ENCODE measurements at places on chromosomes 2 and 18. TPM values are rescaled to one million over a fixed set of nuclear protein-coding genes. Genes with fewer than 3 reads are reported as not detected.

GRCh38 chr2:102251042-102251848, 60.1 kb upstream of the IL1RL1 start:
- H3K27ac ChIP-seq = peak overlapping the region; percentile 60
- DNase-seq = peak; percentile 50
- no peaks in the 10 kb centered on the region for H3K27me3 ChIP-seq
- no peaks in the 10 kb centered on the region for H3K36me3 ChIP-seq
- H3K4me1 ChIP-seq = peaks cover 4% of the 10 kb centered on the region

- no peaks in the 10 kb centered on the region for H3K27me3 ChIP-seq
- no peak for DNase-seq
- no peak overlapping the region for H3K27ac ChIP-seq
- no peaks in the 10 kb centered on the region for H3K36me3 ChIP-seq
These were observed 36.0 kb downstream of the DDX18 start for GRCh38 chr2:117850461-117850860.

DNA sequence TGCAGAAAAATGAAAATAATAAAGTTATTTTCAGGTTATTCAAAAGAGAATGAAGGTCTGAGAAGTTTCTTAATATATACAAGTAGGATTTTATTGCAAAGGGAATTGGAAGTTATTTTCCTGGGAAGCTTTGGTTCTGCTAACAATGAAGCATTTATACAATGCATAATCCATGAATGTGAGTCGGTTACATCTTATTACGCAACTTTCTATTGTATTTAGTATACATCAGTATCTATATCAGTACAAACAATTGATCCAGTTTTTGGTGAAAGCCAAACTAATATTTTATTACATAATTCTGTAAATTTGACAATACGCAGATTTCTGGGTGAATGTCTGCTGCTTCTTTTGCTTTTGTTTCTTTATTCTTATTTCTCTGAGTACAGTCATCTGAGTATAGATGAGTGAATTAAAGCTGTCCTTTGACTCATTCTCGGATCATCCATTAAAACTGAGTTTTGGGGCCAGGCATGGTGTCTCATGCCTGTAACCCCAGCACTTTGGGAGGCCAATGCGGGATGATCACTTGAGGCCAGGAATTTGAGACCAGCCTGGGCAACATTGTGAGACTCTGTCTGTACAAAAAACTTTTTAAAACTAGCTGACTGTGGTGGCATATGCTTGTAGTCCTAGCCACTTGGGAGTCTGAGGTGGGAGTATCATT, 108.5 kb downstream of the SOCS6 start:
- no peak overlapping the region for H3K27ac ChIP-seq
- no peaks in the 10 kb centered on the region for H3K36me3 ChIP-seq
- no peaks in the 10 kb centered on the region for H3K27me3 ChIP-seq
- H3K4me3 ChIP-seq = no peak overlapping the region

Gene FBLN7
- 10.3 TPM for total RNA-seq

Gene TDRD15
- not detected for total RNA-seq

Measured in thyroid gland (tissue), 4 donors.